ENCODE measurements at places on chromosomes 1 and 21.

DNA sequence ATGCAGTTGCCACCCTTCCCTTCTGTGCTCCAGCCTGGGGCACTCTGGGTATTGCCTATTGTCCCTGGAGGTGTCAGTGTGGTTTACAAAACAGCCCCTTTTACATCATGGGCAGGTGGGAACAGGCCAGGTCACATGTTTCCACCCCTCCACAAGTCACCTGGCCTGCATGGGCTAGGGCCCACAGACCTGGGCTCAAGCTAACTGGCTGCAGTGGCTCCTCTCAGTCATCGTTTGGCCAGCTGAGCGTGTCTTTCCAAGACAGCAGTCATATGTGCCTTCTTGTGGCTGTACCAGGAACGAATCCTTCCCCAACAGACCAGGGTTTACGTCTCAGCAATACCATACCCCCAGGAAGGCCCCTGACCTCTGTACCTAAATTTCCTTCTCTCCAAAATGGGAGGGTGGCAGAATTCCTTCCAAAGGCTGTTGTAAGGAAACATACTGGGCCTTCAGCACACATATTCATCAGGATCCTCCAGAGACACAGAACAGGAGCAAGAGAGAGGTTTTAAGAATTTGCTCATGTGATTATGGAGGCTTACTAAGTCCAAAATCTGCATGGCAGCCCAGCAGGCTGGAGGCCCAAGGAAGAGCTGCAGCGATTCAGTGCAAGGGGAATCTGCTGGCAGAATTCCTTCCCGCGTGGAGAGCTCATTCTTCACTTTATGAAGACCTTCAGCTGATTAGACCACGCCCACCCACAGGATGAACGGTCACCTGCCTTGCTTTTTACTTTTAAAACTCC, 10.6 kb upstream of the TAS1R2 start:
- DNase-seq = no peak

DNA sequence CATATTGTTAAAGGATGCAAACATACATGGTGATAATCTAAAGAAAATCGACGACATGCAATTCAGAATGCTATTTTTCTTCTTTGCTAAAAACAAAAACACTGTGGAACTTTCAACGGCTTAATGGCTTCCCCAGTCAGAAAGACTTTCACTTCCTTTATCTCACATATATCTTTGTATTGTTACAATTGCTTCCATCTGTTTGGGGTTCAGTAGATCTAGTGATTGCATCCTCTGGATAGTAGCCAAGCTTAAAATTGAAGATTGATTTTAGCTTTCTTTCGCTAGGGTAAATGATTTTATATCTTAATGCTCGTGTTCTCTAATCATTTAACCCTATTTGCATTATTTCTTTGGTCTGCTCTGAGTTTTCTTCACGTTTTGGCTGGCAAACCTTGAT, 31.8 kb upstream of the ADAMTS1 start:
- no peak for DNase-seq

DNA sequence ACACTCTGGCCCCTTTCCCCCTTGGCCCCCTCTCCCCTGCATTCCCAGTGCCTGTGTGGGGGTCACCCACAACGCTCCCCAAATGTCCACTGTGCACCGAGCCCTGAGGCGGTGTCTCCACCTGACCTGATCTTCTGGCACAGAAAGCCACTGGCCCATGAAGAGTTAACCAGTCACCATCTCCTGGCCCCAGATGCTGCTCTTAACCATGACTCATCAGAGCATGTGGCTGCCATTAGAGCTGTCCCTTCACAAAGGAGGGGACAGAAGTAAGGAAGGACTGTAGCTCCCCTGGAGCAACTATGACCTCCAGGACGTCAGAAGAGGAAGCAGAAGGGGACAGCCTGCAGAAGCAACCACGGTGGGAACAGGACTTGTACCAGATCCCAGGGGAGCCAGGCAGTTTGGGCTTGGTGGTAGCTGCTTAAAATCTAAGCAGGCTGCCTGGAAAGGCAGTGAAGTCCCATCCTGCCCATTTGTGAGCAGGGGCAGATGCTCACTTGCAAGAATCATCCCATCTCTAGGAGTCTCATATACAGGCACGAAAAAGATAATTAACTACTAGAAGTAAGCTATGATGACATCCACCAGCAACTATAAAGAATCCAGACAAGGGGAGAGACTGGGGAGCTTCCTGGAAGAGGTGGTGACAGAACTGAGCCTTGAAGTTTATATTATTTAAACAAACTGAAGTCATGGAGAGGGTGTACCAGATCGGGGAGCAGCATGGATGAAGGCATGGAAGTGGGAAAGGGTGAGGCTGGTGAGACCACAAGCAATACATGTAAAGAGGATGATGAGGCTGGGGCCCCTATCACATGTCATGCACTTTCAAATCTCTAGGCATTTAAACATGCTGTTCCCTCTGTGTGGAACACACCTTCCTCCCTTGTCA, 1.1 kb upstream of the TTC39A start:
- no peak for DNase-seq

- DNase-seq = no peak
Measured at GRCh38 chr1:213446496-213446895, 395.5 kb downstream of the RPS6KC1 start.

DNA sequence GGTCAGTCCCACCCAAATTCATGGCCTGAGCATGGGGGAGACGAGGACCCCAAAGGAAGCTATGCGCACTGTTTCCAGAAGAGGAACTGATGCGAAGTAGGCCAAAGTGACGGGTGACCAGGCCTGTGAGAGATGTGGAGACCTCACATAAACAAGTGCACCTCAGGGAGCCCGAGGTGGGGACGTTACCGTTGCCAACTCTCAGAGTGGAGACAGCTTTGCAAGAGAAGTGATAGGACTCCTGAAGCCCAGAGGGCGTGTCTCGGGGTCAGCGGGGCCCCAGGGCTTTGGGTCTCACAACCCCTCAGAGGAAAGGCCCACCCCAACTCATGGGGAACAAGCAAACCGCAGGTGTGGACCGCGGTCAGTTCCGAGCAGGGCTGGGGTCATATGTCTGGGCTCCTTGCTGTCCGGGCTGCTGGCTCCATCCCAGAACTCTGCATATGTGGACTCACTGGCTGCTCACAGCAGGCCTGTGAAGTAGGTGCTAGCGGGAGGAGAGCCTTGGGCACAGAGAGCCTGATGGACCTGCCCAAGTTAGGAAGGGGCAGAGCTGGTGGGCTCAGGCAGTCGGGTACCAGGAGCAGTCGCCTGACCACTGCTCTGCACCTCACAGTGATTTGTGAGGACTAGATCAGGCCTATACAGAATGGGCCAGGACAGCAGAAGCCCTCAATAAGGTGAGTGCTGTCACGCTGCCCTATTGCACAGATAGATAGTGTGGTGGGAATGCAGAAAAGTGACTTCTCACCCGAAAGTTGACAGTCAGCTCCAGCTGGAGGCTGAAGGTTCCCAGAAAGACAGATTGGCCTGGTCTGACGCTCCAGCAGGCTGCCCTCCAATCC, 26.2 kb downstream of the STUM start:
- DNase-seq = no peak

GRCh38 chr21:28856588-28857250, 136.0 kb downstream of the LTN1 start:
- no peak for DNase-seq

GRCh38 chr1:231643071-231643934, 16.7 kb downstream of the DISC1 start:
- DNase-seq = no peak

DNA sequence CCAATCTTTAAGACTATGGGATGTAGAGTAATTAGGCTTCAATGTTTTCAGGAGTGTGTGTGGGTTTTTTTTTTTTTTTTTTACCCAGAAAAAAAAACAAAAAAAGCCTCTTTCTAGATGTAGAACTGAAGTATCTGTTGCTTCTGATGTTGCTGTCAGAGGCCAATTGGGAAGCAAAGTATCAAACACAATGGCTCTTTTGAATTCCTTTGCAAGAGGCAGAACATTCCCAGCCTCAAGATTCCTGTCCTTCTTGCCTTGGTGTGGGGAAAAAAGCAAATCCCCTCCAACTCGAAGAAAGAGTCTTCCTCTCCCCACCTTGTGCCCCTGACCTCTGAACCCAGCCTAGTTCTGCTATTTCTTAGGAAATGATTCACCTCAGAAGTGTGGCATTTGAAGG, 55.4 kb upstream of the LMO4 start:
- DNase-seq = no peak

GRCh38 chr1:89903550-89903949, 82.7 kb downstream of the LRRC8D start:
- DNase-seq = no peak

DNA sequence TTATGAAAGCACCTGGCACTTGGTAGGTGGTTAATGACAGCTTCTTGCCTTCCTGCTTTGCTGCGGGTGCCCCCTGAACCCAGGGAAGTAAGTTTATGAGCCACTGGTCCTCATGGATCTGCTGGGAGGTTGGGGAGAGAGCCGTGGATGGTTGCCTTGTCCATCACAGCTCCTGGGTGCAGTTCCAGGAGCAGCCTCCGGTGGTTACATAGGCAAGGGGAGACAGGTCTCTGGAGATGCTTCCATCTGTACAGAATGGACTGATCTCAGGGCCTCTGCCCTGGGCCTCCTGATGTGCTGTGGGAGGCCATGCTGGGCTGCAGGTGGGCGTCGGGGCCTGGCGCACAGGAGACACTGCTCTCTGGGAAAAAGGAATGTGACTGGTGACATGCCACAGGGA, 31.6 kb upstream of the ARHGEF10L start:
- no peak for DNase-seq

- no peak for DNase-seq
Measured at GRCh38 chr1:232872738-232873137, 67.5 kb downstream of the MAP10 start.

- no peak for DNase-seq
Measured at GRCh38 chr1:186054932-186055331, 320.1 kb downstream of the TPR start.

DNA sequence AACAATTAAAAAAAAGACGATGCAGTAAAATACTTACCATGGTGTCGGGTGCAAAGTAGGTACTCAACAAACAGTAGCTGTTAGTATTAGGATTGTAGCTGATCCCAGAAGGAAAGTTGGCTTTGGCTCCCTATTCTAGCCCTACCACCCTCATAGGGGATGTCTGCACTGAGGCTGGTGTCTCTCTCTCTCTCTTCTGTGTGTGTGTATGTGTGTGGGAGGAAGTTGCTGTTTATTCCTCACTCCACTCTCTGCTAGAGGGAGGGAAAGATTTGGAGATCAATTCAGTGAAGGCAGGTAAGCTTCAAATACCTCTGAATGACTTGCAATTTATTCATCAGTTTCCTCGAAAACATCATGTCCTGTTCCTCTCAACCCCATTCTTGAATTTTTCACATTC, 124.4 kb downstream of the PTPRU start:
- no peak for DNase-seq

GRCh38 chr21:27206368-27206982, 239.6 kb upstream of the ADAMTS5 start:
- DNase-seq = no peak

- no peak for DNase-seq
Measured at GRCh38 chr1:175918364-175918801, 175.0 kb upstream of the TNR start.

- DNase-seq = no peak
Measured at GRCh38 chr21:16587141-16587581, 857.4 kb downstream of the USP25 start.

- no peak for DNase-seq
Measured at GRCh38 chr1:9785406-9785805, 38.4 kb downstream of the CLSTN1 start.

GRCh38 chr1:8845104-8846097, 28.0 kb upstream of the RERE start:
- no peak for DNase-seq

- DNase-seq = peak; percentile 75
Measured at GRCh38 chr1:111203681-111204200, 3.3 kb upstream of the DENND2D start.

DNA sequence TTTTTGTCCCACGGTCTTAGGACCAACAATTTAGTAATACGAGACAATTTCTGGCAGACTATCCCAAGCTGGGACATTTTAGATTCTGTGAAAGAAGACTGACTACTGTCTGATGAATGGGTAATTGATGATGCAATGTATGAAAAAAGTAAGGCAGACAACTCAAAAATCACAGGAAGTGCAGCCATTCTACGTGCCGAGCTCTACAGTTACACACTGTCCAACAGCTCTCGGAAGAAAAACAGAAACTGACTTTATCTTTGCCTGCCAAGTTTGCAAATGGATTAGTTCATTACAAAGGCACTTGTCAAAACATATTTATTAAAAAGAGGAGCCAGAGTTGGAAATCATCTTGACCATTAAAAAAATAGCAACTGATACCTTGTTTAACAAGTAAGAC, 31.3 kb downstream of the ZBTB8B start:
- DNase-seq = no peak

DNA sequence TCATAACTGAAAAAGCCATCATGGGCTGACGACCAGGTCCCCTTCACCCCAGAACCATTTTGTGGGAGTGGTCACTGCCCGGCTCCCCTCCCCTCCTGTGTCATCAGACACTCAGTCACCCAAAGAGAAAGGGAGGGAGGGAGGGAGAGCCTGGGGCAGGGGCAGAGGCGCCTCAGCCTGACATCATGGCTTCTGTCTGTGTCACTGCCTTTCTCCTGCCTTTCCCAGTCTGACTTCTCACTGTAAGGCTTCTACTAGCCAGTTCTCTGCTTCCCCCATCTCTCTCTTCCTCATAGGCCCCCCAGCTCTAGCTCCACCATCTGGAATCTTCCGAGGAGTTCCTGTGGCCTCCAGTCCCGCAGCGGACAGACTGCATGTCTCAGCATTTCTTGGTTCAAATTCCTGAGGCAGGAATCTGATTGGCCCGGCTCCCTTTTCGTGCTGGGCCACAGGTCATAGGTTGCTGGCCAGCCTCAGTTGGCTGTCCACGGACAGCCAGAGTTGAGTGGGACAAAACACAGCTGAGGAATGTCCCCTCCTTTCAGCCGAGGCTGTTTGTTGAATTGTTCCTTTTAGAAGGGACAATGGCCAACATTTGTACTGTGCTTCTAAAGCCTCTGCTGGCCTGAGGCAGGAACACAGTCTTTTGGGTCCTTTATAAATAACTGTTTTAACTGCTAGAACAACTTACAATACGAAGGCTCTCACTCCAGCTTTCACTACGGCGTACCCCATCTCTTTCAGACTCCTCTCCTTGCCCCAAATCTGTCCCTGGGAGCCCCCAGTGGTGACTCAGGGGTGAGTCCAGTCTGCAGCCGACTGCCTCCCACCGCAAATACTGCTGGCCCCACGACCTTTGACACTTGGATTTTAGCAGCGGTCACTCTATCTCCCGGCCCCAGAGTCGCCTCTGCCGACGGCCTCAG, 18.7 kb upstream of the KANK4 start:
- no peak for DNase-seq

- no peak for DNase-seq
Measured at GRCh38 chr1:184639205-184639604, 115.5 kb downstream of the EDEM3 start.

GRCh38 chr1:24790490-24790889, 45.2 kb downstream of the CLIC4 start:
- DNase-seq = no peak

DNA sequence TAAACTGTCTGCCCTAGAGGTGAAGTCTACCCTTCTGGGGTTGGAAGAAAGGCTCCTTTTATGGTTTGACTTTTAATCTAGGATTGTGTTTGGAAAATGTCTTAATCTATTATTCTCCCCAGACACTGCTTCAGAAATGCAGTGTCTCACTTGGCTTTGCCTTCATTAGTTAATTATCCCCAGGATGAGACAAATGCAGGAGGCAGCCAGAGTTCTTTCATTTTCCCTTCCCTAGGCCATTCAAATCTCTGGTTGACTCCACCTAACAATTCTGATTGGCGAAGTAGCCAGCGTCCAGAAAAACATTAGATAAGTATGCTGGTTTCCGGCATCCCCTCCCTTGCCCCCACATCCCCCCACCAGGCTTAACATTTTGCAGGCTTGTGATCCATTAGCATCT, 325.8 kb upstream of the PBX1 start:
- DNase-seq = no peak

Measured in stimulated activated CD8-positive, alpha-beta memory T cell treated with anti-CD3 and anti-CD28 coated beads, Interleukin-7, amount 100 ng/mL, for 1 hour (primary cell).